ENCODE measurements at places on chromosomes 13 and 19. TPM values are rescaled to one million over a fixed set of nuclear protein-coding genes. Genes with fewer than 3 reads are reported as not detected.

Gene WDR88
- total RNA-seq = not detected

Gene CNMD
- total RNA-seq = not detected

Gene MEF2B
- total RNA-seq = 2.0 TPM

Gene NTF4
- not detected for total RNA-seq

Gene SIGLEC8
- total RNA-seq = not detected

Gene OR4F17
- not detected for total RNA-seq

Gene SIGLEC12
- total RNA-seq = 0.60 TPM

Gene UBAC2
- total RNA-seq = 62.3 TPM

Gene STOML3
- not detected for total RNA-seq

- no peak for DNase-seq
Observed at GRCh38 chr13:25394402-25395060, 22.8 kb downstream of the ATP8A2 start.

- no peak for DNase-seq
Observed at GRCh38 chr19:45468159-45468651, 409 bp downstream of the FOSB start.

- DNase-seq = no peak
Observed at GRCh38 chr13:74687442-74688182, 553.4 kb upstream of the KLF12 start.

- DNase-seq = no peak
Observed at GRCh38 chr19:2444251-2445002, 12.3 kb downstream of the LMNB2 start.

- DNase-seq = no peak
Observed at GRCh38 chr19:7969555-7969939, 26.1 kb upstream of the TIMM44 start.

GRCh38 chr13:20442798-20443381, 82.8 kb downstream of the CRYL1 start:
- no peak for DNase-seq

- DNase-seq = no peak
Observed at GRCh38 chr13:98483601-98484288, 93.2 kb downstream of the STK24 start.

DNA sequence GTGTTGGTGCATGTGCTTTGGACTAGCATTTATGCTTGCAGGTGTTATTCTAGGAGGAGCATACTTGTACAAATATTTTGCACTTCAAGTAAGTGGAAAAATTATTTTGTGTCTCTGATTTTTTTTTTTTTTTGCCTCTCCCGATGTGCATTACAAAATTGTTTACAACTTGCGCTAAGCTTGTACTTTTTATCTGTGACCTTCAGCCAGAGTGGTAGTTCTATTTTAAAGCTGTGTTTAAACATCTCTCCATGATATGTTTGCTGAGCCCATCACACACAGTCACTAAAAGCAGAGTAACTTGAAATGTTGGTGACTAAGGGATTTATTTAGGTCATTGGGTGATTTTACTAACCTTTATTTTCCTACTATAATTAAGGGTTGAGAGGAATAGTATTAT, 20.8 kb downstream of the ITM2B start:
- DNase-seq = no peak

DNA sequence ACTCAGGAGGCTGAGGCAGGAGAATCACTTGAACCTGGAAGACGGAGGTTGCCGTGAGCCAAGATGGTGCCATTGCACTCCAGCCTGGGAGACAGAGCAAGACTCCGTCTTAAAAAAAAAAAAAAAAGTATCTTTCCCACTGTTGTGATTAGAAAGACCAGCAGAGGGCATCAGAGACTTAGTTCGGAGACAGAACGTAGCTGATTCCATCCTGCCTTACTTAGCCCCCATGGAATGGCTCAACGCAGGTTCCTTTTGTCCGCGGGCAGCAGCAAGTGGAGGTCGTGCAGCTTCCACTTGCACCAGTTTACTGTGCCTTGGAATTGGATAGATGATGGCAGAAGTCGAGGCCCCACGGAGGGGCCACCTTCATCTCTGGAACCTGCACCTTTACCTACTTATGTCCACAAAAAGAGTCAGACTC, 8.1 kb downstream of the TIMM29 start:
- DNase-seq = peak; percentile 53

DNA sequence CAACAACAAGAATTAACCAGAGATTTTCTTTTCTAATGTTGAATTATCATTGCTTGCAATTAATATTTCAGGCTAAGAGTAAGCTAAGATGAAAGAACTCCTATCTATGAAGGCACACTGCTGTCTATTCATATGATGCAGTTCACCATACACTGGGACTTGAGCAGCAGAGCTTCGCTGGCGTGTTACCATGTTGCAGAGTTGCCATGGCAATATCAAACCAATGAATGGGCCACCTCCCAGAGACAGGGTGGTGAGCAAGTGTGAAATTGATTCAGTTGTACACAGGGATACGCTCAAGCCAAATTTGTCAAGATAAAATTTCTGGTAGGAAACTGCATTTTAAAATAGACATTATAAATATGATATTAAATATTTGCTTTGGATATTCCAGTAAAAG, 69.3 kb upstream of the MYO16 start:
- no peak for DNase-seq

GRCh38 chr19:53538378-53539109, 599 bp downstream of the ZNF331 start:
- DNase-seq = no peak

DNA sequence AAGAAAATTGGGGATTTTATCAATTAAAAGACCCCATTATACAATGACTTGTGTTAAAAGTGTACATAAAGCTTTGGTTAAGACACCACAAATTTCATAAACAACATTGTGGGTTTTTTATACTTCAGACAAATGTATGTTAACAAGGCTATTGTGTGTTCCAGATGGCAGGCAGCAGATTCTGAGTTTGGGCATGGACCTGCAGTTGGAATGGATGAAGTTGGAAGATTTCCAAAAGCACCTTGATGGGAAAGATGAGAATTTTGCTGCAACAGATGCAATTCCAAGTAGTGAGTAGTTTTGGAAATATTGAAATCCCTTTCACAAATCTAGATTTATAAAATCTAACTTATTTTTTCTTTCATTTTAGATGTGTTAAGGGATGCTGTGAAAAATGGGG, 25.4 kb downstream of the MPHOSPH8 start:
- no peak for DNase-seq

GRCh38 chr13:51619614-51620013, 35.4 kb downstream of the WDFY2 start:
- no peak for DNase-seq

- no peak for DNase-seq
Observed at GRCh38 chr13:108383667-108384066, 114.1 kb downstream of the TNFSF13B start.

All from CD8-positive, alpha-beta memory T cell (primary cell).